ENCODE measurements at places on chromosomes 11 and 22.

GRCh38 chr11:75931124-75931523 lies 116.1 kb downstream of the UVRAG start:
- DNase-seq = no peak

- DNase-seq = no peak
These were observed 649.9 kb upstream of the LUZP2 start for GRCh38 chr11:23846902-23847422.

DNA sequence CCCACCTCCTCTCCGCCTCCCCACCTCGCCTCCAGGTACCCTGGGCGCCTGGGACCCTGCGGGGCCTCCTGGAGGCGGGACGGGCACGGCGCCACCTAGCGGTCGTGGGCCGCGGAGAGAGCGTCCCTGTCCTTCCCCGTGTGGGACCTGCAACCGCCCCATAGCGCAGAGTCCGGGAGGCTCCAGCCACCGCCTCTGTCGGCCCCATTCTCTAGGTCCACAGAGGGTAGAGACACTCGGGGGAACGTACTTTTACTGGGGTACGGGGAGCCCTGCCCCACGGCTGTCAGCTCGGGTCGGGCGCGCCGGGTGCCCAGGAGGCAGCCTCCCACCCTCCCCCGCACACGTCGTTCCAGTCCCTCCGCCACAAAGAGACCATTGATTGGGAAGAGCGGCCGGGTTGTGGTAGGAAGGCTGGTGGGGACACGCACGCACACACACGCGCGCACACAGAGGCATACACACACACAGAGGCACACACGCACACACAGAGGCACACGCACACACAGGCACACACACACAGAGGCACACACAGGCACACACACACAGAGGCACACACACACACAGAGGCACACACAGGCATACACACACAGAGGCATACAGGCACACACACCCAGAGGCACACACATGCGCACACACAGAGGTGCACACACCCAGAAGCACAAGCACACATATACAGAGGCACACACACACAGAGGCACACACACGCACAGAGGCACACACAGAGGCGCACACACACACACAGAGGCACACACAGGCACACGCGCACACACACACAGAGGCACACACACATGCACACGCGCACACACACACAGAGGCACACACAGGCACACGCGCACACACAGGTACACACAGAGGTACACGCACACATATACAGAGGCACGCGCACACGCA lies 12.6 kb upstream of the NECTIN1 start:
- no peak for DNase-seq

GRCh38 chr22:23305922-23306374 lies 125.6 kb downstream of the BCR start:
- no peak for DNase-seq

DNA sequence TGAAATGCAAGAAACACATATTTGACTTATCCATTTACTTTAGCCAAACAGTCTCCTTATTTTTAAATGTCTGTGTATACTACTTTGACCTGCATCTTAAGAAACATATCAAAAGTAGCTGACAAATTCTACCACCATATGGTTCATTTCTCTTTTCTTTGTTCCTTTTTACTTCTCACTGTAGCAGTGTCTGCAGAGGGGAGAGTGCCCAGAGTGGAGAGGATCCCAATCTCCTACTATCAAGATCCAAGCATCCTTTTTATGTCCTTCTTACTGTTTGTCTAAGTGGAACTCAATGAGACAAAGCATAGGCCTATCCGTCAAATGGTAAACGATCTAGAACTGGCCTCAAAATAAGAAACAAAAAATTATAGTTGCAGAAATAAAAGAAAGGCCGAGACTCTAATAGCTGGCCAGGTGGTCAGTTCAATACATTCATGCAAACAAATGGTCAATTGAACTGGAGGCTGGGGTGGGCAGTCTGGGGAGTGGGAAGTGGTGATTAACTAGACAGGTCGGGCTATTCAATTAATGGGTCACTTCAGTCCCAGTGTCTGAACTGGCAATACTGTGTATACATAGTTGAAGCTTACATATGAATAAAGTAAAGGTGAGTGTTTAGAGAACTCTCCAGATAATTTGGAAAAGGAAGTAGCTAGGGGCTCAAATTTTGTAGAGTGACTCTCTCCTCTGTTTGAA lies 149.1 kb downstream of the MAML2 start:
- no peak for DNase-seq

Measured in fibroblast of skin of left biceps (primary cell).